Stimulated activated CD4-positive, alpha-beta T cell treated with anti-CD3 and anti-CD28 coated beads, Interleukin-4, amount 100 ng/mL, for 24 hours (primary cell): ENCODE measurements at places on chromosomes 2 and 18.
A peak's percentile ranks its signal among the peaks of the same experiment; 100 is the strongest.

- no peak for DNase-seq
Observed at GRCh38 chr2:13666582-13667414, 950.1 kb downstream of the TRIB2 start.

- DNase-seq: no peak
Observed at GRCh38 chr18:21194871-21195771, 46.9 kb upstream of the GREB1L start.

GRCh38 chr2:85920810-85921545, 32.2 kb upstream of the ST3GAL5 start:
- DNase-seq: no peak

GRCh38 chr2:144648837-144649465, 129.0 kb upstream of the ZEB2 start:
- DNase-seq: no peak

GRCh38 chr2:79817288-79817687, 304.4 kb downstream of the CTNNA2 start:
- no peak for DNase-seq

DNA sequence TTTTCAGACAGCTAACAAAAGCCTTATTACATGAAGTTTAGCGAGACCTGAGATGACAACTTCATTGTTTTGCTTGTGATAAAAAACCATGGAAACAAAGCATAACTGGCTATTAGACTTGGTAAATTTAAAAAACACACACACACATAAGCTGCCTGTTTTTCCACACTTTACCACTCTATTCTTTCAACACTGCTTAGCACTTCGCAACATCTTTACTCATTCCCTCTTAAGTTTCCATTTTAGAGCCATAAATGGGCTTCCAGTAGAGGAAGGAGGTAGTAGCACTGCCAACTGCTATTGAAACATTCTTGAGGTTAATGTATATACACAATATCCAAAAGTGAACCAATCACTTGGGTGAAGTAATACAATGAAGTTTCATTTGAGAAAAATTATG, 54.1 kb downstream of the BAZ2B start:
- no peak for DNase-seq

GRCh38 chr18:65544701-65545100, 206.1 kb upstream of the CDH7 start:
- DNase-seq: no peak

- no peak for DNase-seq
Observed at GRCh38 chr2:120809609-120810440, 74.2 kb downstream of the GLI2 start.

- peak; percentile 70 for DNase-seq
Observed at GRCh38 chr18:13823707-13824395, at the start of gene MC5R. TSS of gene MC5R (plus strand) at chr18:13824149. CDS start at chr18:13825766, 1,617 bp downstream.

DNA sequence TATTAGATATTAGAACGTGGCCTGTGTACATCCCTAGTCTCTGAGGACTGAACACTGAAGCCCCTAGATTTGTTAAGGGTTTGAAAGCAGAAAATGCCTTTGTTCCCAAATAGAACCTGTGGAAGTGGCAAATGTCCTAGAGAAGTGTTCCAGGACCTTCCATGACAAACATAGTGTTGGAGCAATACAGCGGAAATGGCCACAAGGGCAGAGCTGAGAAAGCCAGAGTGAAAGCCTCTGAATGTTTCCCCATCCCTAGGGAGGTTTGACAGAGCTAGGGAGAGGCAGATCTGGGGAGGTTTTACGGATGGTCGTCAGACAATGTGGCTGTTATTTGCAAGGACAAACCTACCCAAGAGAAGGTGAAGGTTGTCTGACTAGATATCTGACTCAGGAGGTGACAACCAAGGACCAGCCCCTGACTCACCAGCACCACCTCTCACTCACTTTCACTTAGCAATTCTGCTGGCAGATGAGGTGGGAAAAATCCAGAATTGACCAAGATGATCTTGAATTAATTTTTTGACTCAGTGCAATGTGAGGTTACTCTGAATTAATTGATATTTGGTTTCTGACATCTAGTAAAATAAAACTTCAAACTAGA, 24.1 kb downstream of the RBM43 start:
- DNase-seq: peak; percentile 22

DNA sequence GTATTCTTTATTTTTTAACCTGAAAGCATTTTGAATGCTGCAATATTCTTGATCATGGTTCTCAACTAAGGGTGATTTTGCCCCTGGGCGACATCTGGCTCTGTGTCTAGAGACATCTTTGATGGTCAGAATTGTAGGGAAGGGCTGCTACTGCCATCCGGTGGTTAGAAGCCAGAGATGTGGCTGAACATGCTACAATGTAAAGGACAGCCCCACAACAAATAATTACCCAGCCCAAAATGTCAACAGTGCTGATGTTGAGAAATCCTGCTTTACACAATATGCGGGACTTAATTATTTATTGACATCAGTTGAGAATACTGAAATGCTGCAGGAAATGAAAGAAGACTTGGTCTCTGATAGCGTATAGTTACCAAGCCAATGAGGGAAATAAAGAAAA, 37.5 kb upstream of the SERPINB2 start:
- DNase-seq: no peak

GRCh38 chr2:116988303-116988702, 826.2 kb upstream of the DDX18 start:
- no peak for DNase-seq

- DNase-seq: no peak
Observed at GRCh38 chr2:12552092-12552491, 164.6 kb upstream of the TRIB2 start.

DNA sequence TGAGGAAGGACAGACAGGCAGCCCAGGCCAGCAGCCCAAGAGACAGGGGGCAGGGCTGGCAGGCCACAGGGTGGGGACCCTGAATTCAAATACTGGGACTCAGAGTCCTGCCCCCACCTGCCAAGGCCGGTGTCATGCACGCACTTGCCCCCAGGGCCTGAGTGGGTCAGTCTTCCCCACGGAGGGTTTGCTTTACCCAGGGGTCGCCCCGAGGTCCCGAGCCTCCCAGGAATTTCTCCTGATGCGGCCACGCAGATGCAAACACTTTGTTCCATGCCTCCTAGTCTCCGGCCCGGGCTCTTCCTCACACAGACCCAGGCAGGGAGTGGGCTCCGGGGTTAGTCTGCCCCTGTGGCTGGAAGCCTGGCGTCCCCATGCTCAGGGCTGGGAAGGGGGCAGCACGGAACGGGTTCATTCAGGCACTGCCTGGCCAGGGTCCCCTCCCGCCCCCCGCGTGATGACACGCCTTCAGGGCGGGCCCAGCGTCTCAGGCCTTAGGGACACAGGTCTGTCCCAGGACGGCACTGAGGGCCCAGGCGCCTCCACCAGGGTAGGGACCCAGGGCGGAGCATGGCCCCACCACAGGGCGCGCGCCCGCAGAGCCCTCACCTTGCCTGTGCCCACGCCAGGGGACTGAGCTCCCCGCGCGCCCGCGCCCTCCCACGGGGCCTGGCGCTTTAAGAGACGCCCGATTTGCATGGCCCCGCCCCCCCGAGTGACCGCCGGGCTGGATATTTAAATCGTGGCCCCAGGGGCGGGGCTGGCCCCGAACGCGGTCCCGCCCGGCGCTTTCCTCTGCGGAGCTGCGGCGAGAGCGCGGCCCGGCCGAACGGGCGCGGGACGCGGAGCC, at the start of gene SNED1:
SNED1 (plus strand) TSS at position 763 of the 850 bp plus-strand sequence. CDS start 220 bp downstream, outside the sequence.
- DNase-seq: peak; percentile 40

DNA sequence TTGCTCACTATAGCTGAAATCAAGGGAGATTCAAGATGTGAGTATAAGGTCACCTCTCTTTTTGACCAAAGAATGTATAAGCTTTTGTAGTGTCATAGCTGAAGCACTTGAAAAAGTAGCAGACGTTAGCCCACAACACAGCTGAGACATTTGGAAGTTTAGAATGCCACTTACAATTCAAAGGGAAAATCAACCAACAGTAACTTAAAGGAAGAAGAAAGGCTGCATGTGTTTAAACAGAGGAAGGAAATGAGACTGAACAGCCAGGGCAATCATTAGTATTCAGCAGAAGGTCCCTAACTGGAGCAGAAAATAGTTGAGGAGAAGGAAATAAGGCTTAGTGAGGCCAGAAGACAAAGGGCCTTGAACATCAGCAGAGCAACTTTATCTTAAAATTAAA, 23.5 kb upstream of the SCG2 start:
- no peak for DNase-seq

- DNase-seq: no peak
Observed at GRCh38 chr2:39780825-39781600, 2.0 kb upstream of the THUMPD2 start.

DNA sequence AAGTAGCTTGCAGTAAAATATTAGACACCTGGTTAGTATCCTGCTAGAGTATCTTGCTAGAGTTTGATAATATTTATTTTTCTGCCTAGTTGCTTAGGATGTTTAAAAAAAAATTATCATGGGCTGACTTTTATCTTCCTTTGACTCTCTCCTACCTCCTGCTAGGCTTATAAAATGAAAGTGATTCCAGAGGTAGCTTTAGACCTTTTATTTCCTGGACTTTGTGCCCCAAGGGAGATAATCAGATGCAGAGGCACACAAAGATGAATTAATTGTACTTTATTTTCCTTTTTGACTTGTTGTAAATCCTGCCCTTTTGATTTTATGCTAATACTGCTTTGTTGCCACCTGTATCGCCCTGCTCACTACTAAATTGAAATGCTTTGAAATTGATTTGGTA, 130.7 kb downstream of the WDSUB1 start:
- DNase-seq: no peak

GRCh38 chr2:182055993-182056392, 70.3 kb downstream of the PPP1R1C start:
- DNase-seq: no peak

GRCh38 chr2:178230396-178230795, 36.1 kb downstream of the OSBPL6 start:
- DNase-seq: no peak

- DNase-seq: no peak
Observed at GRCh38 chr18:50545936-50546335, 14.0 kb upstream of the MAPK4 start.

- DNase-seq: no peak
Observed at GRCh38 chr18:44180683-44181082, 500.0 kb upstream of the SETBP1 start.

- DNase-seq: no peak
Observed at GRCh38 chr2:113915082-113915819, 25.4 kb downstream of the ACTR3 start.

DNA sequence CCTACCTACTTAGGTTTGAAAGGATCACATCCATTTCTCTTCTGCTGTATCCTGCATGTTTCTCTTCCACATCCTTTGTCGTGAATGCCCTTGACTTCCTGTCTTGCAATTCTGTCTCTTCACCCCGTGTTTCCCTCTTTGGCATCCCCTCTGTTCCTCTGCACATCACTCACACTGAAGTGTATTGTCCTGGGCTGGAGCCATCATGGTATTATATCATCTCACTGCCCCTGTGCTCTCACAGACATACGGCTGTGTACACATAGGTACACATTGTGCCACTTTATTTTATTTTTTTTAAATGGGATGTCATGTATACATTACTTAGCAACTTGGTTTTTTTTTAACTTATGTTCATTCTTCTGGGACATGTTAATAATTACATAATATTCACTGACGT, 291.6 kb downstream of the ALPK2 start:
- no peak for DNase-seq

DNA sequence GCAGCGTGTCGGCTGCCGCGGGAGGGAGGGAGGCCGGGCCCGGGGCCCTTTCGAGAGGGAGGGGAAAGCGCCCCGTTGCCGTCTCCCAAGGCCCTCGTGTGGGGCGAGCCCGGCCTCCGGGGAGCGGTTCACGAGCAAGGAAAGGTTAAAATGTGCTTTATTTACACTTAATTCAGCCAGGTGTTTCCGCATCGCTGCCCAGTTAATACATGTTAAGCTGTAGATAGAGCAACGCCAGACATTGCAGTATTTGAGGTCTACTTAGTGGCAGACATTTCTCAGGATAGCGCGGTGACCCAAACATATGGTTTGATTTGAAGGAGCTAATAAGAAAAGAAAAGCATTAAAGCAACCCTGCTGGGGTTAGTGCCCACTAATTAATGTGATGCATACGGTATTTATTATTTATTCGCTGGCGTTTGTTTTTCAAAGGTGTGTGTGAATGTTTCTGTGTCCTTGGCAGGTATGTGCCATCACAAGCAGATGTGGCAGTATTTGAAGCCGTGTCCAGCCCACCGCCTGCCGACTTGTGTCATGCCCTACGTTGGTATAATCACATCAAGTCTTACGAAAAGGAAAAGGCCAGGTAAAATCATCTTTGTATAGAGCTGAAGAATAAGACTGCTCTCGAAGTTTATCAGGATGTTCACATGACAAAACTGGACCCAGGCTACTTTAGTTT, 571 bp downstream of the EEF1B2 start:
- no peak for DNase-seq
